ENCODE measurements at places on chromosomes 2 and 18. TPM values are rescaled to one million over a fixed set of nuclear protein-coding genes. Genes with fewer than 3 reads are reported as not detected.

DNA sequence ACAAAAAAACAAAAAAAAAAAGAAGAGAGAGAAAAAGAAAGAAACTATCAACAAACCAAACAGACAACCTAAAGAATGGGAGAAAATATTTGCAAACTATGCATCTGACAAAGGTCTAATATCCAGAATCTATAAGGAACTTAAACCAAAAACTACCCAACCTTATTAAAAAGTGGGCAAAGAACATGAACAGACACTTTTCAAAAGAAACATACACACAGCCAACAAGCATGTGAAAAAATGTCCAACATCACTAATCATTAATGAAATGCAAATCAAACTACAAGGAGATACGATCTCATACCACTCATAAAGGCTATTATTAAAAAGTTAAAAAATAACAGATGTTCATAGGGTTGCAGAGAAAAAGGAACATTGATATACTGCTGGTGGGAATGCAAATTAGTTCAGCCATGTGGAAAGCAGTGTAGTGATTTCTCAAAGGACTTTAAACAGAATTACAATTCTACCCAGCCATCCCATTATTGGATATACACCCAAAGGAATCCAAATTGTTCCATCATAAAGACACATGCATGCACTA, 7.2 kb upstream of the POLE4 start:
- DNase-seq: no peak

DNA sequence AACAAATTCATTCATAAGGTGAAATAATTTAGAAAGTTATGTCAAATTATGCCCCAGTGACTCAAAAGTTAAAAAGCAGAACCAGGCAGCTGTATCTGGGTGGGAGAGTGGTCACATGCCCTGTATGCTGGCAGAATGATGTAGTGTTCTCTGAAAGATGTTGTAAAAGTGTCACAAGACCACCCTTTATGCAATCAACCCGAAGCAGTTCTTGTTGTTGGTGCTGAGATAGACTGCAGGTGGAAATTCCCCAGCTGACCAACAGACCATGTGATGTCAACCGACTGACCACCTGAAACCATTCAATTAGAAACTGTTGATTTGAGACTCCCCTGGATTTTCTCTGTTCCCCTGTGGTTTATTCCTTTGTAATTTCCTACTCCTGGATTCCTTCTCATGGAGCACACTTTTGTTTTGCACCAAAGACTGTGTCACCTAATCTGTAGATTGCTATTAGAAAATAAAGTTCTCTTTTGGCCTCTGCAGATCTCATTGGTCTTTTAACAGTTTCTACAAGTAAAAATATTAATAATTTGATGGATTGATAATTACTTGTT, 1341.3 kb upstream of the LRRTM1 start:
- DNase-seq: no peak

DNA sequence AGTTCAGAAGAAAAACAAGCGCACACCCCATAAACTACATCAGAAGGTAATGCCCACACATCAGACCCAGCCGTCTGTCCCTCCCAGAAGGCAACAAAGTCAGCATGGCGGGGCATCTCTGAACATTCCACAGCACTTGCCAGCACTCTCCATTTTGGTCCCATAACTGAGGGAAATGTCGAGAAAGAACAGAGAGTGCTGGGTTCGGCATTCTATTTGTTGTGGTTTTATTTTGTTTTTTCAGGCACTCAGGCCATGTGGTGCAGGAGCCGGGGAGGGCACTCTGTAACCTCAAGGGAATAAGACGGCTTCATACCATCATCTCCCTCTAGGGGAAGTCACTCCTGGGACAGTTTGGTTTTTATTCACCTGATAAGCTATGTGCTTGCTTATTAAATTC, 156.0 kb downstream of the SEPTIN10 start:
- DNase-seq: no peak

DNA sequence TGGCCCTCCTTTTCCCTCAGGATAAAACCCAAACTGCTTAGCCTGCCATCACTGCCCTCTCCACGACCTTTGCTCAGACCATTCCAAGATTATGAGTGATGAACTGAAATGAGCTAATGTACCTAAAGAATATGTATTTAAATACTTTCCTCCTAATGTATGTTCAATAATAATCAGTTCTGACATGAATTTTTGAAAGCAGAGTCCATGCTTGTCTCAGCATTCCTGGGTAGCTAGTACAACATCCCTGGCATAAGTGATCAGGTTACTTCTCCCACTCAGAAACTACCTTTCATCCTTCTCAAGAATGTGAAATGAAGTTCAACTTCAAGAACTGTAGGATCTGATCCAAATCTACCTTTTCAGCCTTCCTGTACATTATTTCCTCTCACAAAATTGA, 103.6 kb downstream of the UNC80 start:
- no peak for DNase-seq

DNA sequence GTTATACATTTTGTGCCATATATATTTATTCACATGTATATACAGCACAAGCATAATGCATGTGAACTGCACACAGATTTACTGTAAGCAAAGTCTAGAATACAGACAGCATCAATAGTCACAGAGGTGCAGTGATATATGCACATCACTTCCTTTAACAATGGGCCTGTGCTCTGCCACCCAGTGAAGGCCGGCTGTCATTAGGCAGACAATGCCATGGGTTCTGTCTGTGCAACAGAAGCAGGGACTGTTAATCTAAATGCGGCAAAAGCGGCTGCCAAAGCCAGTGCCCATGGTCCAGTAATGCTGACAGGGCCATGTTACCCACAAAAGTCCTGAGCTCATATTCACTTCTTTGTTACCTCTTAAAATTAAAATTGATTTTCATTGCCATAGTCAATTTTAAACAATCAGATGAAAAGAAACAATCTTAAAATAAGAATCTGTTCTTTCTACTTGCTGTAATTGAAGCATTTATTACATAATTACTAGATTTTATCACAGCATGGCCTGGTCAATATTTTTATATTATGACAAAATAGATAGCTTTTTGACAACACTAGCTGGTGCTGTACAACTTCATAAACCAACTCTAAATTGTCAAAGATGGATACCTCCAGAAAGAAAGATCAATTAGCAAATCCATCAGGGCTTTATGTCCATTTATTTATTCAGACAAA, 232.0 kb downstream of the STK39 start:
- DNase-seq: no peak

GRCh38 chr2:132757002-132757589, 87.1 kb upstream of the LYPD1 start:
- no peak for DNase-seq

DNA sequence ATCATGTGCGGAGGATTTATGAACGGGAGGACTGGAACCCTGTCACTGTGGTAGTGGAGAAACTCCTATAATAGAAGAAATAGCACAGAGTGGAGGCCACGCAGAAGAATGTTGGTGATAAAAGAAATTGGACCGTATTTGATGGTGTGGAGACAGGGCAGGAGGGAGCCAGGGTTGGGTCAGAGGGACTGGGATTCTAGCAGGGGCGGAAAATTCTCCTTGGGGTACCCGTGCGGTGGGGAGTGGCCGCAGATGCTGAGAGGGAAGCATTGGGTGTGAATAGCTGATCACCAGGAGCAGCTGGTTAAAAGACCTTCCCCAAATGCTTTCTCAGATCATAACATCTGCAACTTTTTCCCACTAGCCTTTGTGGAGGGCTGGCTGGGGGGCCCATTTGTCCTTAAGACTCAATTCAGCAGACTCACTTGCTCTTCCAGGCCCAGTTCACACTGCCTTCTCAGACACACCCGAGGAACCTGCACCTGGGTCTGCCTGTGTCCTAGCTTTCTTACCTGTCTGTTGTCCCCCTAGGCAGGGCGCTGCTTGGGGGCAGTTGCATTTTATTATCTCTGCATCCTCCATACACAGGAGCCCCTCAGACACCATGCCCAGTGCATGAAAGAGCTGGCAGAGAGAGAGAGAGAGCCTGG, 7.1 kb downstream of the SH3BP4 start:
- no peak for DNase-seq

DNA sequence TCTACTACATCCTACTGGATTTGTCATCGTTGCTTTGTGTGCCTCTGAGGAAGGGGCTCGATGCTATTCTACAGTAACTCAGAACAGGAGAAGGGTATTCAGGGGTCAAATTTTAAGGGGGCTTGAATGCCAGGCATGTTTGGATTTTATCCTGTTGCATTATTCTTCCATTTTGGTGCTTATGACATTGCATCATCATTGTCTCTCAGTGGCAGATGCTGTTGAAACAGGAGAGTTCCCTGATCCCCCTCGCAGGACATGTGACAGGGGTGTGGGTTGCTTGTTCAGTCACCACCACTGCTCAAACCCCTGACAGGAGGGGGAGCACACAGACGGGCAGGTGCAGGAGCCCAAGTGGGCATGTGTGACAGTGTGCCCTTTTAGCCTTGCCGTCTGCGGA, 156.7 kb downstream of the SLC4A3 start:
- DNase-seq: no peak

GRCh38 chr2:33494877-33495641, 18.6 kb downstream of the RASGRP3 start:
- no peak for DNase-seq

- DNase-seq: peak; percentile 32
Measured at GRCh38 chr2:230224458-230224857, 1.1 kb upstream of the SP140 start.

GRCh38 chr2:196335221-196335634, 163.8 kb upstream of the STK17B start:
- DNase-seq: no peak

DNA sequence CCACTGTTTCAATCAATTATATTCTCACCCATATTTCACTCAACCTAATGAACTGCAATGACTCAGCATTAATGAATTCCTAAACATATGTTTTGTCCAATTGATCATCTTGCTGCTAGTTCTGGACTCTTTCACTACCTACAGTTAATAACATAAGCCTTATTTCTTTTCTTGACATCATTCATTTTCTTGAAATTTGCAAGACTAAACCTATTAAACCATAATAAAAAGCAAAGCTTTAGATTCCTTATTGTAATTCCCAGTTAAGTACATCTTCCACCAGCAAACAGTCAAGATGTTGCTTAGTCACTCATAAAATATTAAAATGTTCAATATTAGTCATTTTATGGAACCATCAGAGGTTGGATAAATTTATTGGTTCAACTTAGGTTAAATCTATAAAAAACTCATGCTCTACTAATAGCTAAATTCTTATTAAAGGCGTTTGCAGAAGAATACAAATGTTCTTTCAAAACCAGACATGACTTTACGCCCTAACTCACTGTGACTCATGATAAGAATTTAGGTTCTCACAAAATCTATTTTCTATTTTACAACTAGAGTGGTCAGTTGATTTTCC, 599.4 kb downstream of the RNF144A start:
- DNase-seq: no peak

GRCh38 chr2:170714381-170715061, 616 bp upstream of the SP5 start:
- no peak for DNase-seq

DNA sequence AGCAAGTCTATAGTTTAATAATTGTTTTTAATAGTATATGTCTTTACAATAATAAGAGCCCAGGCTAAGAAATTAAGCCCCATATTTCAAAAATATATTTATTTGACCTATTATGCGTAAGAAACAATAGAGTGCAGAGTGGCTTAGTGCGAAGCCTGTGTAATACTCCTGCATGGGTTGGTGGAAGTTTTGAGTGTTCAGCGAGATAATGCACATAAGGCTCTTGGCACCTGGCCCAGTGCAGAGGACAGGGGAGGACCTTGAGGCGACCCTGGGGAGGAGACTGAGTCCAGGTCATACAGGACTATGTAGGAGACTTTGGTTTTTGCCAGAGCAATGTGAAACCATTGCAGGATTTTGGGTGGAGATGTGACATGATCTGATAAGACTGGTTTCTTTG, 132.4 kb upstream of the ST6GAL2 start:
- no peak for DNase-seq

DNA sequence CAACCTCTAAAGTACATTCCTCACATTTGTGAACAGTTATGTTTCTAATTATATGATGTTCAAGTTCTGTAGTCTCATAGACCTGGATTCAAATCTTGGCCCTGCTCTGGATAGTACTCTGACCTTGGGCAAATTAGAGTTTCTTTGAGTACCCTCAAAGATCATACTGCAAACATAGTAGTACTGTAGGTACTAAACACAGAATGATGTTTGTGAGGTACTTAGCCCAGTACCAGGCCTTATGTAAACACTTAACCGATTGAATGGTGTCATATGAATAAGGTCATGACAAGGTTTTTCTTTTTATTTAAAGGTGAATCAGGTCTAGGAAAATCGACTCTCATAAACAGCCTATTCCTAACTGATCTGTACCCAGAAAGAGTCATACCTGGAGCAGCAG, 19.1 kb downstream of the SEPTIN2 start:
- no peak for DNase-seq

DNA sequence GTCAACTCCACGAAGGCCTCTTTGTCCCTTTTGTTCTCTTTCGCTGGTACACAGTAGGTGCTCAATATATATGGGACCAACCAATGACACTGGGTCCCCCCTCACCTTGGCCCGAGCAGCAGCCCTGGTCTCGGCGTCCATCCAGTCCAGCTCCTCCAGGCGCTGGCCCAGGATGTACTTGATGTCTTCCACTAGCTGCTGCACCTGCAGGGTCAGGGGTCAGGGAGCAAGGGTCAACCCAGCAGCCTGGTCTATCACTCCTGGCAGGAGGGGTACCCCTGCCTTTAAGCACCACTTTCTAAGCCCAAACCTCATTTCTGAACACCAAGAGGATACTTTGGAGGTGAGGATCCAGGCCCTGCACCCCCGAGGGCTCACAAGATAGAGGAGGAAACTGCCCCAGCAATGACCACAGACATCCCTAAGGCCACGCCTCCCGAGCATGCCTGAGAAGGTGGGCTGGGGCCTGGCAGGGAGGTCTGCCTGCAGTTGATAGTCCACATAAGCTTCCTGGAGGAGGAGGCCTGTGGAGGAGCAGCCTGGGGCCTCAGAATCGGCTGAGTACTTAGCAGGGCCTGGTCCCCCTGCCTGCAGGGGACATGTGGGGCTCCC, 4.2 kb downstream of the ECEL1 start:
- DNase-seq: no peak

DNA sequence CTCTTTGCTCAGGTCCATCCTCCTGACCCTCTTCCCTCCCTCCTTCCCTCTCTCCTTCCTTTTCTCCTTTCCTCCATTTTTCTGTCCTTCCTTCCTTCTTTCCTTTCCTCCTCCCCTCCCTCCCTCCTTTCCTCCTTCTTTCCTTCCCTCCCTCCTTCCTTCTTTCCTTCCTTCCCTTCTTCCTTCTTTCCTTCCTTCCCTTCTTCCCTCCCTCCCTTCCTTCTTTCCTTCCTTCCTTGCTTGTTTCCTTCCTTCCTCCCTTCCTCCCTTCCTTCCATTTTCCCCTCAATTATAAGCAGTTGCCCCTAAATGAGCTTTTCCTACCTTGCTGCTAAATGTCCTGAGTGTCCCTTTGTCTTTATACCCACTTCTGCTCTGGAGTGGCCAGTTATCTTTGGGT, 103.3 kb downstream of the NDUFA10 start:
- no peak for DNase-seq

GRCh38 chr2:202096736-202097135, 23.7 kb downstream of the KIAA2012 start:
- no peak for DNase-seq

- DNase-seq: no peak
Measured at GRCh38 chr2:236179236-236180075, 11.3 kb upstream of the GBX2 start.

Gene MXD1
- polyA plus RNA-seq: 83.1 TPM

Gene MAP2
- not detected for polyA plus RNA-seq

Gene PDE1A
- not detected for polyA plus RNA-seq

Gene RGPD4
- polyA plus RNA-seq: not detected

All from CD14-positive monocyte (primary cell).